Mesendoderm (in vitro differentiated cells): ENCODE measurements at places on chromosomes 11 and 22.

- H3K27me3 ChIP-seq, result no peaks in the 10 kb centered on the region
- H3K27ac ChIP-seq, result no peak overlapping the region
- no peaks in the 10 kb centered on the region for H3K36me3 ChIP-seq
- no peak for DNase-seq
These were observed 280.3 kb downstream of the RAB38 start for GRCh38 chr11:87894961-87895360.

- H3K36me3 ChIP-seq, result no peaks in the 10 kb centered on the region
- peaks cover 2% of the 10 kb centered on the region for H3K27me3 ChIP-seq
- peak within 1 kb of the TSS; percentile 54 for H3K4me3 ChIP-seq
- peaks cover 8% of the 10 kb centered on the region for H3K4me1 ChIP-seq
- peak; percentile 39 for DNase-seq
These were observed at the start of gene B3GAT1 for GRCh38 chr11:134412203-134413042. Gene B3GAT1, minus strand, starts transcription at chr11:134412242. Its CDS starts 24,583 bp downstream, at chr11:134387659.

- no peaks in the 10 kb centered on the region for H3K27me3 ChIP-seq
- H3K27ac ChIP-seq, result no peak overlapping the region
- H3K4me1 ChIP-seq, result peaks cover 8% of the 10 kb centered on the region
- H3K4me3 ChIP-seq, result no peak overlapping the region
These were observed 159.0 kb upstream of the MTMR2 start for GRCh38 chr11:96082936-96083335.

GRCh38 chr11:117874910-117875381, 1.5 kb downstream of the FXYD6 start:
- H3K4me3 ChIP-seq, result no peak overlapping the region
- H3K4me1 ChIP-seq, result peaks cover 9% of the 10 kb centered on the region
- no peak for DNase-seq
- no peak overlapping the region for H3K27ac ChIP-seq
- H3K36me3 ChIP-seq, result no peaks in the 10 kb centered on the region

DNA sequence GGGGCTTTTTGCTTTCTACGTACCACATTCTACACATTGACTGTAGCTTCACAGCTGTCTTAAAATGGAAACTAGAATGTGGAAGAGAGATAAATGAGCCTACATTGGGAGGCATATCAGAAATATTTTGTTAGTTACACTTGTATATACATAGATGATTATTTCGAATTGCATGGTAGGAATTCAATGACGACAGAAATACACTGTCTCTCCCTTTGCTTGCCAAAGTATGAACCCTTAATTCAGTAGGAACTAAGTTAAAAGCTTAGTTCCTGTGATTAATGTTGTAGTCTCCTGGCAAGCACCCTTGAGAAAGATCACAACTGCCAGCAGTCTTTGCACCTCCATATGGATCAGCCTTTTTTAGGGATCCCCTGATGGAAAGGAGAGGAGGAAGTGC, 10.1 kb downstream of the C11orf87 start:
- no peak for DNase-seq
- no peaks in the 10 kb centered on the region for H3K27me3 ChIP-seq
- no peaks in the 10 kb centered on the region for H3K36me3 ChIP-seq
- H3K4me1 ChIP-seq, result no peaks in the 10 kb centered on the region
- no peak overlapping the region for H3K27ac ChIP-seq
